ENCODE measurements at places on chromosomes 7 and 10.

GRCh38 chr10:74949843-74950765 lies 123.7 kb downstream of the KAT6B start:
- DNase-seq: peak; percentile 22

GRCh38 chr10:99466632-99467223 lies 36.3 kb upstream of the GOT1 start:
- DNase-seq: no peak

- DNase-seq: no peak
Observed at GRCh38 chr7:29053105-29053872, 93.0 kb downstream of the CPVL start.

DNA sequence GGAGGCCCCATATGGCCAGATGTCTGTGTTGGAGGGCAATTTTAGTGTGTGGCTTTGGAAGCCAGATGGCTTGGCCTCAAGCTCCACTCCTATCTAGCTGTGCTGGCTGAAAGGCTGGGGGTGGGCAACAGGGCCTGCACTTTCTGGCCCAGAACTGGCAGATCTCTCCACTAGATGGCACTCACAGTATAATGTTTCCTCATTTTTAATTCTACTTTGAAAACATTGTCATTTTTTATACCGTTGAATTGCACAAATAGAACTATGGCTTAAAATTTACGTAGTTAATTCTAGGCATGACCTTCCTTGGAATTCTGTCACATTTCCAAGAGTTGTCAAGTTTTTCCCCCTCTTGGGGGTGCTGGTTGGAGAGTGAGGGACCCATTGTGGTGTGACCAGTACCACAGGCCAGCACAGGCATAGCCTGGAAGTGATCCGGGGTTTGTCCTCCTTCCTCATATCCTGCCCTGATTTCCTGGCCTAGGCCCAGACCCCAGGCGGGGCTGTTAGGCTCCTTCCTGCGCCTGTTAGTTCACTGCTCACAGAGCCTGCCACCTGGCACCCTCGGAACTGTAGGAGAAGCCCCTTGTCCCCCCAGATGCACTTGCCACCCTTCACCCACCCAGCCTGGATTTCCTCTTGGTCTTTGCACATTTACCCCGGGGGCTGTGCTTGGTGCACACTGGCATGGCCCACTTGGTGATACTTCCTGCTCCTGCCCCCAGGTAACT lies 52.8 kb downstream of the ARHGAP22 start:
- peak; percentile 72 for DNase-seq

DNA sequence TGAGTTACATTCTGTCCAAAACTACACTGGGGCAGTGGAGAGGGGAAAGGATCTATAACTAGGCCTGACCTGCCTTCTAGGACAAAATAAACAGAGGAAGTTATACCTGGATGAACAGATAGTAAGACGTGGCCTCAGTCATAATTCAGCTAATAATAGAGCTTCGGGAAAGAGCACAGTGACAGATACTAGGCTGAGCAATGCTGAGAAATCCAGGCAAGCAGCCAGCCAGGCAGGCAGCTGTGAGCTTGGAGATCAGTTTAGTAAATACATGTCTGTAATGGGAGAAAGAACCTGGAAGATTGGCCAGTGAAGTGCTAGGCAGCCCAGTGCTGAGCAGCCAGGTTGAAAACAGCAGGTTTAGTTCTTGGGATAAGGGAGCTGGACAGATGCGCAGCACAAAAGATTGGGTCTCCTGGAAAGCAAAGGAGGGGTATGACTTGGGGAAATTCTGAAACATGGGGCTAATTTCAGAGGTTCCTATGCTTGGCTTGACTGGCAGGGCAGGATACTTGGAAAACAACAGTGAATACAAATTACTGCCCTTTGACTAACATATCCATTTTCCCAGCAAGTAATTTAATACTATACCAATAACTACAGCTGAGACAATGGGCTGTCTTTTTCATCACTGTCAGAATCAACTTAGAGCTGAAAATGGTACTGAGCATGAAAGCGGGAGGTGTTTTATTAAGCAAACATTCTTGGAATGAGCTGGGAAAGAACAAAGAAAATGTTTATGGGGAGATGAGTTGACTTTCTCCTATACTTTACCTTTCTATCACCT lies 140.8 kb downstream of the DGKB start:
- no peak for DNase-seq

GRCh38 chr10:75770626-75771081 lies 339.2 kb downstream of the LRMDA start:
- peak; percentile 34 for DNase-seq

GRCh38 chr7:135205850-135206249 lies 5.5 kb downstream of the WDR91 start:
- DNase-seq: no peak

DNA sequence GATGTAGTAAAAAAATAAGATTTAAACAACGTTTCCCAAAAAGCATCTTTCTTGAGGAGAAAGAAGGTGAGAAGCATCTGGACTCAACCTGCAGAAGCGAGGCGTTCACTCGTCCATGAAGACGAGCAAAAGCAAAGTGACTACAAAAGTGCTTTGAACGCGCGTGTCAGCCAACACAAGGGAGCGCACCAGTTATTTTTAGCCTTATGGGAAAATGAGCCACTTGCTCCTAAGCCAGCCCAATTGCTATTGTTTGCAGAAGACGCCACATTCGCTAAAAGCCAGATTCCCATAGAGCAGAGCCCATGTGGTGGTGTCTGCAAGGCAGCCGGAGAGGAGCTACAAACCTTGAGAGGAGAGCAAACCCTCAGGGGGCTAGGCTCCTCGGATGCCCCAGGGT lies 122.5 kb downstream of the FAM53B start:
- DNase-seq: peak; percentile 39

DNA sequence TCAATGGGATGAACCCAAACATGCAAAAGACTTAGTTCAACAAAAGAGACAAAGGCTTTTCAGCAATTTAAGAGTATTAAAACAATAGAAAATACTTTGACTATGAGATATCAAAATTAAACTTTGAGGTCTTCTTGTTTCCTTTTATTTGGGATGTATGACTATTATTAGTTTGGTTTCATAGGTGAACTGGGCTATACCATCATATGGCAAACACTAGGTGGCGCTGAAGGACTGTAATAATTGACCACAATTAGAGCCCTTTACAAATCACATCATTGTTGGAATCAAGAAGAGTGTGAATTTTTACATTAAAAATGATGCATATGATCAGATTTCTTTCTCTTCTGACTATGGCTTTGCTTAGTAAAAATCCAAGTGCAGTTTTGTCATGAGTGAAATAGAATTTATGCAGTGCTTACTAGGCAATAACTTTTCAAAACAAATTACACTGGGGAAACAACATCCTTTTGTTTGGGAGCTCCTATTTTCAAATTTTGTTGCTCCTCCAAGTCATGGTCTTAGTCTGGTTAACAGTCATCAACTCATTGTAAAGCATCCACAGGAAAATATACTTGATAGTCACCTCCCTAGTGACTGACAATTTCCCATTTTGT lies 14.7 kb upstream of the NXPH1 start:
- peak; percentile 46 for DNase-seq

DNA sequence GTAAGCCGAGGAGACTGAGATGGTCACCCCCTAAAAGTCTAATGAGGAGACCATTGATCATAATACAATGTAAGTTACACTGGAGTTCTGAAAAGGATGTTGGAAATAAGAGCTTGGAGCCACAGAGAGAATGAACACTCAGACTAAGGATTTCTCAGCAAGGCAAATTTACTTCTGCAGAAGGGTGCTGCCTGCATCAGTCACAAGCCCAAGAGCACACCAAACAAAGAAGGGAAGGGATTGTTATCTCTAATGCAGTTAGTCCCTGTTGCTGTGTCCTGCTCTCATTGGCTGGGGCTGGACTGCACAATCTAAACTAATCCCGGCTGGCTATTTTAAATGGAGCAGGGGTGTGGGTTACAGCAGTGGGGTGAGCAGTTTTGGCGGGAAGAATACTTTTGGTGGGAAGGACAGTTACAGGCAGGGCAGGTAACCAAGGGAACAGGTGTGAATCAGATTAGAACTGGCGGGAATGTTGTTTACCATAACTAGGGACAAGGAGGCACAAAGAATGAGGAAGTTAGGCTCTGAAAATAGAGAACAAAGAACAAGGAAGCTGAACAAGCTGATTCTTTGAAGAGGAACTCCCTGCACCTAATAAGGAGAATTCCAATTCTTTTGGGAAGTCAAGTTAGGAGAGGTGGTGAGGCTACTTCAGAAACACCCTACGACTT lies 30.3 kb upstream of the TRIM24 start:
- no peak for DNase-seq

GRCh38 chr10:31304291-31304970 lies 14.6 kb upstream of the ZEB1 start:
- no peak for DNase-seq

DNA sequence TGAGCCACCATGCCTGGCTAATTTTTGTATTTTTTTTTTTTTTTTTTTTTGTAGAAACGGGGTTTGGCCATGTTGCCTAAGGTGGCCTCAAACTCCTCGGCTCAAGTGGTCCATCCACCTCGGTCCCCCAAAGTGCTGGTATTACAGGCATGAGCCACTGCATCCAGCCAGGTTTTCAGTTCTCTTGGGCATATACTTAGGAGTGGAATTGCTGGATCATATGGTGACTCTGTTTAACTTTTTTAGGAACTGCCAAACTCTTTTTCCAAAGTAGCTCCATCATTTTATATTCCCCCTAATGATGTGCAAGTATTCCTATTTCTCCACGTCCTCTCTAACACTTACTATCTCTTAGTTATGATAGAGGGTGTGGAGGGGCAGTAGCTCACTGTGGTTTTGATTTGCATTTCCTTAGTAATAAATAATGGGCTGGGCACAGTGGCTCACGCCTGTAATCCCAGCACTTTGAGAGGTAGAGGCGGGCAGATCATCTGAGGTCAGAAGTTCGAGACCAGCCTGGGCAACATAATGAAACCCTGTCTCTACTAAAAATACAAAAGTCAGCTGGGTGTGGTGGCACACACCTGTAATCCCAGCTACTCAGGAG lies 41.6 kb downstream of the SUFU start:
- no peak for DNase-seq

GRCh38 chr7:110502888-110503465 lies 588.0 kb upstream of the LRRN3 start:
- no peak for DNase-seq

DNA sequence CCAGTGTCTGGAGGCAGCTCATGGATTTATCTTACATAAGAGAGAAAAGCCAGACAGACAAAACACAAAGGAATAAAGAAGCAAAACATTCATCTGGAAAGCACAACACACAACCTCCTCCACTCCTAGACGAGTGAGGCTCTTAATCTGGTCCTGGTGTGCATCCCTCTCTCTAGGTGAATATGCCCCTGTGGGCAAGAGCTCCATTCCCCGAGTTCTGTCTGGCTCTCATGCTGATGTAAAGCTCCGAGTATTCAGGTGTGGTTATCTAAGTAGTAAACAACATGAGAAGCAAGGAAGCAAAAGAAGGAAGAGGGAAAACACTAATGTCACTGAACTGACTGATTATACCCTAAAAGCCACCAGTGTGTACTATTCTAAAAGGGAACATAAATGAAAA lies 47.9 kb upstream of the FEZF1 start:
- no peak for DNase-seq

GRCh38 chr7:142612237-142612881 lies 136.9 kb upstream of the PRSS1 start:
- DNase-seq: peak; percentile 57

DNA sequence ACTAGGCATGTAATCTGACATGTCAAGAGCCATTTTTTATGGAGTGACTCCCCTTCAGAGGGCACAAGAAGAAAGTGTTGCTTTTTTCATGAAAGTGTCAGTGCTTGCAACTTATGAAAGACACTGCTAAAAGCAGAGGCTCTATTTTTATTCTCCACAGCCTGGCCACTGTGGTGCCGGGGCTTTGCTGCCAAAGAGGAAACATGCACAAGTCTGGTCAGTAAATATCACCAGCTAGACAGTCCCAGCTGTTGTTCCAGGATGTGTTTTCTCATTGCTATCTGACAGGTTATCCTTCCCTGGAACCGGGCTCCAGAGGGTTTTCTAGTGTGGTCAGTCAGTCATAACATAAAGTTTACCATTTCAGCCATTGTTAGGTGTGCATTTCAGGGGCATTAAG lies 180.7 kb upstream of the PITRM1 start:
- no peak for DNase-seq

- DNase-seq: no peak
Observed at GRCh38 chr10:114499630-114500190, 95.4 kb upstream of the AFAP1L2 start.

DNA sequence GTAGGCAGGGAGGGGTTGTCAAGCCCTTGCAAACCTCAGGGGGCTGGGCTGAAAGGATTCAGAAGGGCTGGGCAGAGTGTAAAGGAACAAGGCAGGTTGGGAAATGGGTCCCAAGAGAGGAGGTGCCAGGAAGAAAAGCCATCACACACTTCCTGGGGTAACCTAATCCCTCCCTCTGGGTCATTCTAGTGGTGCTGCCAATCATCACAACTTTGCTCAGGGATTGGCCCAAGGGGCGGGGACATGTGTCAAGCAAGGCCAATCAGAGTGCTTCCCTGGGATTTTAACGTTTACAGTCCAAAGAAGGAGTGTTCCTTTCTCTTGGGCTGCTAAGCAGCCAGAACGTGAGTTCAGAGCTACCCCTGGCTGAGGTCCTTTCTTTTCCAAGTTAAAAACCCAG lies 57.1 kb upstream of the NPTX2 start:
- no peak for DNase-seq

DNA sequence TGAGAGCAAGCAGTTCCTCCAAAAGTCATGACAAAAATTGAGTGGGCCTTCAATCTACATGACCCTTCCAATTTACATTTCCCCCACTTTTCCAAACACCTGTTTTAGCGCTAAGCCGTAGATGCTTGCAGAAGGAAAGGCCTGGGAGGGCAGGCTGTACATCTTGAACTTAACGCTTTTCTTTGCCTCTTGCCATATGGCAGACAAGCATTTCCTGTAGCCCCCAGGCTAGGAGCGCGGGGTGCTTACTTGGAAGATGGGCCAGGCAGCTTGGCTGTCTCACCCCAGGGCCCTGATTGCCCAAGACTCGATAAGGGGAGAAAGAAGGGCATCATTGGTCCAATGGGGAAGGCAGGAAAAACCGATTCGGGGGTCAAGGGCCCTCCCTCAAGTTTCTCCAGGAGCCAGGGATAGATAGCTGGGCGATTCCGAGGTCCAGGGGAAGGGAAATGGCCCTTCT lies 1.8 kb downstream of the HOXA10 start:
- DNase-seq: no peak

DNA sequence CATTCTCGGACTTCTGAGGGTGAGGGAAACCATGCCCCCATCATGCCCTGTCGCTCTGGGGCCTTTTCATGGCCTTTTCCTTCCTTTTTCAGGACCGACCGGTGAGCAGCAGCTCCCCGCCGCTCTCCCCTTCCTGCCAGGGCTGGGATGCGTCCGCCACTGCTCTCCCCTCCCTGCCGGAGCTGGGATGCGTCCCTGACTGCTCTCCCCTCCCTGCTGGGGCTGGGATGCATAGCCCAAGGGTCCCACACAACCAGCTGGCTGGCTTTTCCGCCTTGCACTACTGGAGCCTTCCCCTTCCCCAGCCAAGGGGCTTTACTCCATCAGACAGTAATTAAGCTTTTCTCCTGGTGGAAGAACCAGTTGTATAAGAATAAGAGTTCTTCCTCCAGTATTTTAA lies 129.7 kb upstream of the COBL start:
- DNase-seq: no peak

DNA sequence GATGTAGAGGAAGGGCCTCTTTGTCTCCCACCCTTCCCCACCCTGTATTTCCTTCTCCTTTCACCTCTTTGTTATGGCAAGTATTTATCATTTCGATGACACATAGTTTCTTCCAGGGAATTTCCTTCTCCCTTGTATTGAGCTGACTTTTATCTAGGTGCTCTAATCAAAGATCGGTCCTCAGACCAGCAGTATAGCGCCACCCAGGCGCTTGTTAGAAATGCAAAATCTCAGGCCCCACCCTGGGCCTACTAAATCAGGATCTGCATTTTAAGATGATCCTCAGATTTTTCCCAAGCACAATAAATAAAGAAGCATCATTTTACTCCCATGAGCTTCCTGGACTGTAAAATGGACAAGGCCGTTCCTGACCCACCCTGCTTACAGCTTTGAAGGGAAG lies 12.0 kb upstream of the GOT1 start:
- DNase-seq: no peak

All from retina (tissue), 1 donor.